ENCODE measurements at places on chromosomes 13 and 19. TPM values are rescaled to one million over a fixed set of nuclear protein-coding genes. Genes with fewer than 3 reads are reported as not detected.

GRCh38 chr13:73991384-73991783, 142.8 kb downstream of the KLF12 start:
- no peak for DNase-seq

DNA sequence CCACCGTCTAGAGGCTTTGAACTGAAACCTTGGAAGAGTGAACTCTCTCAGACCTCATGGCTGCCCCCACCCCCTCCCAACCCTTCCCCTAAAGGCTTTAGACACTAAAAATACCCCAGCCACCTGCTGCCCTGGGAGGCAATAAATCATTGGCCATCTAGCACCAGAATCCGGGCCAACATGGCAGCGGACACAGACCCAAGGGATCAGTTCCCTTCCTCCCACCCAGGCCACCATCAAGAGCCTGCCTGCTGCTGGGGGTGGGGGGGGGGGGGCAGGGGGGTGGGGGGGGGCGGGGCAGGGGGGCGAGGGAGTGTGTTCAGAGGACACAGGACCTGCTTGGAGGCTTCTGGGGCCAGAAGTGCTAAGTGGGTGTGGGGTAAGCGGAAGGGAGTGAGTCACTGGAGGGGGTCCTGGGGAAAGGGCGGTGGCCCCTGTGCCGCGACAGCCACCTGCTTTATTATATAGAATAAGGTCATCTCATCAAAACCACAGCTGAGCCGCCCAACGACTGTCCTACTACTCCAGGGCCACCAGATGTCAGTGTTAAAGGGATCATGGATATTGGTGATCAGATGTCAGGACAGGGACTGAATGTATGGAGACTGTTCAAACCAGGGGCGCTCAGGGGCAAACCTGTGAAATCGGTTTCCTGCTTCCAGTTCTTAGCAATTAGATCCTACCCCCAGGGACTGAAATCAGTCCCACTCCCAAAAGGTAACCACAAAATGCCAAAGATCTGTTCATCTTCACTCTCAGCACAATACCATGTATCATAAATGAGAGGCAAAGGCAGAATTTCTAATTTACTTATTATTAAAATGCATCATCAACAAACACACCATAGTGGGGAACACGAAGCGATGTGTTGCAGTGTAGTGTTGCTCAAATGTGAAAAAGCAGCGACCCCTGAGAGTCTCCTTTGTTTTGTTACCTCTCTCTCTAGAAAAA, 24.3 kb downstream of the ARL11 start:
- DNase-seq, result peak; percentile 24

Gene FREM2
- not detected for total RNA-seq

DNA sequence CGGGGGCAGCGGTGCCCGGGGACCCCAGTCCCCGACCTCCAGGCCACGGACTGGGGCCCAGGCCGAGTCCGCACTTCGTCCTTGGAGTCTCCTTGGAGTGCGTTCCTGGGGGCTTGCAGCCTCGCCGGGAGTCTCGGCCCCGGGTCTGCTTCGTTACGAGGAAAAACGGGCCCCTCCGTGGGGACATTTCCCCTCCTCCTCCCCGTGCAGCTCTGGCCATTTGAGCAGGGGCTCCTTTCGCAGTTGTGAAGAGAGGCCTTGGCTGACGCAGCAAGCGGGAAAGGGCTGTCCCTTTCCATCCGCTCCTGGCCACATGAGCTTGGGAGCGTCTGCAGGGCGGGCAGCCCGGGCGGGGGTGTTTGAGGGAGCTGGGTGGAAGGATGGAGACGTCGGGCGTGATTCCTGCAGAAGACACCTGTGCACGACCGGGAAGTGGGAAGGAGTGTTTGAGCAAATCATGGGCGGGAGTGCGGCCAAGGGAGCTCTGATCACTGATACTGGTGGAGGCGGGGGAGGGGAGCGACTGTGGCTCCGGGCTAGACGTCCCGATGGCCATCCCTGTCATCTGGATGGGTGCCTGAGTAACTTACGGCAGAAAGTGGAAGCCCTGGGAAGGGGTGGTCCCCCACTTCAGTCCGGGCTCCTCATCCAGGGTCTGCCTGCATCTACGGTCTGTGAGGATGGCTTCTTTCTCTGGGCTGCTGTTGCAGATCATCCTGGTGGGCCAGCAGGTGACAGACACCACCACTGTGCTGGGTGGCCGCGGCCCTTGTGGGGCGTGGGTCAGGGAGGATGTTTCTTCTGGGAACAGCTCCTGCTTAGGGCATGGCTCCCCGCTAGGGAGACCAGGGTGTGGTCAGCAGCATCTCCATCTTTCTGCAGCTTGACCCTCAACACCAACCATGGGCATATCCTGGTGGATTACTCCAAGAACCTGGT, 736 bp downstream of the GPI start:
- peak; percentile 47 for DNase-seq

DNA sequence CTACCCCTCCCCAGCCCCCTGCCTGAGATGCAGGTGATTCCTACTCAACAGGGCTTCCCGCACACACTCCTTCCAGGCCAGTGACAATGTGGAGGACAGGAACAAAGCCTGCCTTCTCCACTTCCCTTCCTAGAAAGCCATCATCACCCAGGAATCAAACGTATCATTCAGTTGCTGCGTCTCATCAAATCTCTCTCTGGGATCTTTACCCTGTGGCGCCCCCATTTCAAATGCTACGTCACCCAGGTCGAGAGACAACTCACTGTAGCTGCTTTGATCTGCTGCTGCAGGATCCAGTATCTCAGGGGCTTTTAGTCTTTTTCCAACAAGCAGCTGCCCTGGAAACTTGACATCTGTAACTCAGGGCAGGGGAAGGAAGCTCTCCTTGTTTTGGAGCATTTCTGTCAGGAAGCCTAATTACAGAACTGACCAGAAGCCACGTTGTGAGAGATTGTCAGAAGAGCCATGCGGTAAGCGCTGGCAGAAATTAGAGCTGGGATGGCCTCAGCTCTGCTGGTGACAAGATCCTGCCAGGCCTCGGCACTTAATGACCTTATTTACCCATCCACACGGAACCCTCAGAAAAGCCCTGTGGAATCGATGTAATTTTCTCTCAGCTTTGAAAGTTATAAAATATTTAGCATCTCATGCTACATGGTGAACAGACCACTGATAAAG, 140.5 kb downstream of the STK24 start:
- DNase-seq, result no peak

Gene PGLYRP1
- total RNA-seq, result not detected

Gene DOCK6
- total RNA-seq, result 2.2 TPM

GRCh38 chr19:47186446-47187334, 44.3 kb downstream of the BBC3 start:
- DNase-seq, result no peak

Gene EMP3
- total RNA-seq, result 149 TPM

DNA sequence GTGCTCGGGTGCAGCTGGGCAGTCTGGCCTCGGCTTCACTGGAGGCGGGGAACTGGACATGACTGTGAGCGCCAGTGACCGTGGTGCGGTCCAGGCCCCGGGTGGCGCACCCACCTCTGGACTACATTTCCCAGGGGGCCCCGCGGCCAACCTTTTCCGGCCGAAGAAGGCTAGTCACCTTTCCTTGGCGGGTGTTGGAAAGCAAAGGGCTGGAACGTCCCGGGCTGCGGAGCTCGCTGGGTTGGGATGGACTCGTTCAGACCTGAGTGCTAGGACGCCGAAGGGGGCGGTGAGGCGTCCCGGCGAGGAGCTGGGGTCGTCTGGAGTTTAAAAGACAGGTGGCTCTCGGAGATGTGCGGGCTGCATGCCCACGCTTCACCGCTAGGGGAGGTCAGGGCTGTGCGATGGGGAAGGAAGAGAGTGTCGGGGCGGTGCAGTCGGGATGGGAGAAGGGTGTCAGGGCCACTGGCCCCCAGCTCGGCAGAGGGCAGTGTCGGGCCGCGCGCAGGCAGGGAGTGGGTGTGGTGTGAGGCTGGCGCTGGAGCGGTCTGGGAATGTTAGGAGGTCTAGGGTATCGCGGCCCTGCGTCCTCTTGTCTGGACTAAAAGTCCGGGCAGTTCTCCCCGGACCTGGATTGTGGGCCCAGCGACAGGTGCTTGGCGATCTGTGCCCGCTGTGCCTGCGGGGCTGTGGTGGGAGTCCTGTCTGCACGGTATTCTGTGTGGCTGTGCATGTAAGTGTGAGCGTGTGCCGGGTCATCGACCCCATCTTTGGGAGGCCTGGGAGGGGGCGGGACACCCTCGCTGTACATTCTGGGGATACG, 57.1 kb downstream of the ZNF568 start:
- peak; percentile 8 for DNase-seq

Gene NXNL1
- total RNA-seq, result not detected

Gene RASAL3
- 0.25 TPM for total RNA-seq

Gene OR7C1
- not detected for total RNA-seq

Data from MG63 (cell line).